ENCODE measurements at places on chromosomes 13 and 19.

DNA sequence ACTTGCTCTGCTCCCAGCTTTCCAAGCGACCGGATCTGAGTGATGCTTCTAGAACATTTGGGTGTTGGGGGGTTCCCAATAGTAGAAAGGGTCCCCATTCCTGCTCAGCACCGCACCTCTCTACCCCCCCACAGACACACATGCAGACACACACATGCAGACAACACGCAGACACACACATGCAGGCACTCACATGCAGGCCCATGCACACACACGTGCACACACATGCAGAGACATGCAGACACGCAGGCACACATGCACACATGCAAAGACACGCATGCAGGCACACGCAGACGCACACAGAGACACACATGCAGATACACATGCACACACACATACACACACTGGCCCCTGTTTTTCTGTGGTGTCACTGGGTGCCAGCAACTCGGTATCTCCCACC lies 23.8 kb downstream of the ONECUT3 start:
- DNase-seq = no peak

GRCh38 chr13:24905242-24905641 lies 141.3 kb downstream of the RNF17 start:
- no peak for DNase-seq

DNA sequence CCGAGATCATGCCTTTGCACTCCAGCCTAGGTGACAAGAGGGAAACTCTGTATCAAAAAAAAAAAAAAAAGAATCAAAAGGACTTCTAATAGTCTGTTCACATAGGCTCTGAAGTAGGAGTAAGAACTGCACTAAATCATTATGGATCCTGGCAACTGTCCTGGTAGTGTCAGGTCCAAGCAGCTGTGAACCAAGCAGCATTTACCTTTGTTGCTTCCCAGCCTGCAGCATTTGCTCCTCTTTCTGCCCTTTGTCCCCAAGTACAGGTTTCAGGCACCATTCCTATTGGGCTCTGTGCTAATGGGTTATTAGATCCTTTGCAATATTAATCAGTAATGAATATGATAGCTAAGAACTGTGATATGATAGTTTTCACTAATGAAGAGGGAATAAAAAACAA lies 77.4 kb upstream of the NBEA start:
- no peak for DNase-seq

DNA sequence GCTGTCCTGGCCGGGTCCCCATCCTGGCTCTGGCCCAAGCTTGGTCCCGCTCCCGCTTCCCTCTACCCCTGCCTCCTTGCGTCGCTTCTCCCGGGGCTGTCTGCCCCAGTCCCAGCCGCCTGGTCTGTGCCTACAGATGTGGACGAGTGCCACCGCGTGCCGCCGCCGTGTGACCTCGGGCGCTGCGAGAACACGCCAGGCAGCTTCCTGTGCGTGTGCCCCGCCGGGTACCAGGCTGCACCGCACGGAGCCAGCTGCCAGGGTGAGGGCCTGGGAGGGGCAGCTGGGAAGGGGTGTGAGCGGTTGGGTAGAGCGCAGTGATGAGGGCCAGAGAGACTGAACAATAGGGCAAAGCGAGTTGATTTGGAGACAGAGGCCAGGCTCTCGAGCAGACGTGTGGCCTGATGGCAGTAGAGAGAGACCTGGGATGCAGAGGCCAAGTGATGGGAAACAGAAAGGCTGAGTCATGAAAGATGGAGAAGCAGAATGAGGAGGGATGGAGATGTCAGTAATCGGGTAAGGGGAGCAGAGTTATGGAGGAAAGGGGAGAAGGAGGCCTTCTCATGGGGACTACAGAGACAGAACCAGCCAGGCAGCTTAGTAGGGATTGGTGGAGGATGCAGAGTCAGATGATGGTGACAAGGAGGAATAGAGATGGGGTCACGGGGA lies 9.4 kb downstream of the LTBP4 start:
- peak; percentile 36 for DNase-seq

- no peak for DNase-seq
Measured at GRCh38 chr13:82501834-82502233, 1380.4 kb downstream of the SLITRK1 start.

DNA sequence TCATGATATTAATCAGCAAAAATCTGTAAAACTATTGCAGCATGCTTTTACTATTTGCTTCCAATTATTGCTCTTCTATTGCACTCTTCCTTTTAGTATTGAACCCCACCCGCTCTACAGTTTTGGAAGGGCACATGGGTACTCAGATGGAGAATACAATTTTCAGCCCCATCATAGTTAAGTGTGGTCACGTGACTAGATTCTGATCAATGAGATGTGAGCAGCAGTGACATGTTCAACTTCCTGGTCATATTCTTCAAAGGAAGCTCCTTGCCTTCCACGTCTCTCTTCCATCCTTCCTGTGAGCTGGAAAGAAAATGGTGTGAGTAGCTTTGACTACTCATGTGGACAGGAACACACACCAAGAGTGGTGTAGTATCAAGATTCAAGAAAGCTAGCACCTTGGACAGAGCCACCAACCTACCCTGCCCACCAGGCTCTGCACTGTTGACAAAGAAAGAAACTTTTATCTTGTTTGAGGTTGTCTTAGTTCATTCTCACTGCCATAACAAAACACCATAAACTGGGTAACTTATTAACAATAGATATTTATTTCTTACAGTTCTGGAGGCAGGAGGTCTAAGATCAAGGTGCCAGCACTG lies 3.8 kb upstream of the FGF14 start:
- no peak for DNase-seq

GRCh38 chr19:1860042-1860775 lies 3.2 kb downstream of the KLF16 start:
- peak; percentile 48 for DNase-seq

- no peak for DNase-seq
Measured at GRCh38 chr13:36377826-36378468, 31.8 kb upstream of the SPART start.

DNA sequence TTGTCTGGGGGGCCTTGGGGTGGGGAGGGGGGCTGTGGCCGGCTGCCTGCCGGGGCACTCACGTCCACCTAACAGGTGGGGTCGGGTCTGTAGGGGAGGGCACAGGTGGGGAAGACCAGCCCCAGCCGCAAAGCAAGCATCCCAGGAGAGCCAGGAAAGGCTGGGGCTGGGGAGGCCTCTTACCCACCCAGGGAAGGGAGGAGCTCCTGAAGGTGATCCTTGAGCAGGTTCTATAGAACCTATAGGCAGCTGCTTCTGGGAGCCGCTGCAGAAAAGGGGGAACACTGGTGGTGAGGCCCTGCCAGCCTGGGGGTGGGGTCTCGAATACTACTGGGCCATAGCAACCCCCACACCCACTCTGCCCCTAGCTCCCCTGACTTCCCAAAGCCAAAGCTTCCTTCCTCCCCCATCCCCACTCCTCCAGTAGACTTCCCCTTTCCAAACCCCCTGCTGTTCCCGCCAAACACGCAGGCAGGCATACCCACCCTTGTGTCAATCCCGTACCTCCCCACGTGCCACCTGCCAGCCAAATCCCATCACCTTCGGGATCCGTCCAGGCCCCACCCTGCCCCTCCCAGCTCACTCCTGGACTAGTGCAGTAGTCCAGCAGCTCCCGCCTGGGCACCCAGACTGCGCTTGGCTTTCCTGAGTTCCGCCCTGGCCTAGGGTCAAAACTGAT lies 5.6 kb downstream of the KLF16 start:
- no peak for DNase-seq

GRCh38 chr13:57633950-57634838 lies 2.6 kb downstream of the PCDH17 start:
- no peak for DNase-seq

GRCh38 chr19:29671393-29672160 lies 6.3 kb downstream of the PLEKHF1 start:
- peak; percentile 18 for DNase-seq

DNA sequence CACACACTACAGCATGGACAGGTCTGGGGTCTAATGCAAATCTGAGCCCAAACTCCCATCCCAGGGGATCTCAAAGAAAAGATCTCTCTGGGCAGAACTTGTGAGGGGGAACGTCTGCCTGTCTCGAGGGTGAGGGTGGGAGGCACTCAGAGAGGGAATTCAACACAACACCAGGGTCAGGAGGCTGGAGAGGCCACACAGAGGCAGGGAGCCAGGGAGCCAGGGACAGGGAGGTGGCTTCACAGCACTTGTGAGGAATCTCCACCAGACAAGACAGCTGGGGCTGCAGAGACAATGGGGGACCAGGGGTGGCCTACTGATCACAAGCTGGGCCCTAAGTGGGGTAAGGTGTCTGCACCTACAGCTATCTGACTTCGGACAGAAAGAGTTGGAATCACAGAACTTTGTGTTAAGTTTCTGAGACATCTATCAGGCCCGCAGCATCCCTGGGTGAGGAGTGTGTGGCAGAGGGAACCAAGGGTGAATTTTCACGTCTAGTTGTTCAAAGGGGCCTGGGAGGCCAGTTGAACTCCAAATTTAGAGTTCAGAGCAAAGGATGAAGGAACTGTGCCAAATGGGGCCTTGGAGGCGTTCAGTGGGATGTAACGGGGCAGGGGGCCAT lies 12.7 kb upstream of the AKAP8L start:
- DNase-seq = no peak

- DNase-seq = no peak
Measured at GRCh38 chr13:25001476-25002206, 94.3 kb upstream of the PABPC3 start.

- DNase-seq = no peak
Measured at GRCh38 chr19:17540174-17540573, 15.3 kb upstream of the COLGALT1 start.

GRCh38 chr13:100541897-100542825 lies 46.4 kb downstream of the GGACT start:
- no peak for DNase-seq

DNA sequence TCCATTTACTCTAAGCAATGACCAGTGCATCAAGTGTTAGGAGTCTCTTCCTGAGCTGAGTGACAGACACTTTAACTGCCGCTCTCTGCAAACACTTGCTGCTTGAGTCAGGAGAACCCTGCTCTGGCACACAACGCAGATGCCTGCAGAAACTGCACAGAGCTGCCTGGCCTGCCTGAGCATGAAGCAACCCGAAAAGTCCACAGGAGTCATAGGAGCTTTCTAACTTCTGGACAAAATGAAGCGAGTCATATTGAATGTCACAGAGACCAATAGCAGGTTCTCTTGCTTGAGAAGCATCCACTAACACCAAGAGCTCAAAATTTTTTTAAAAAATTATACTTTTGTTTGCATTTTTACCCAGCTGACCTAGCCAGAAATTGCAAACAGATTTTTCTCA lies 232.4 kb downstream of the LHFPL6 start:
- no peak for DNase-seq

DNA sequence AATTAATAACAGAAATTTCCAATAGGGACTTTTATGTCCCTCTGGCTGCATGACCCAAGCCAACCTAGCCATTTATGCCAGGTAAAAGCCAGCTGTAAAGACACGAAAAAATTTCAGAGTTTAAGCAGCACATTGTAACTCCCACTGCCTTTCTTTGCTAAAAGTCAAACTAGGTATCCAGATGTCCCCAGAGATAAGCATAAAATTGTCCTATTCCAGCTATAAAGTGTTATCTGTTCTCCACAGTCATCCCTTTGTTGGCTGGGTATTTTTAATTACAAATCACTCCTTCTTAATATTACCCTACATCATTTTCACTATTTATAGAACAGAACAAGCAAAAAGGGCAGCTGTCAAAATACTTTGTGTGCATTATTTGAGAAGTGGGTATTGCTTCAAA lies 3.2 kb upstream of the ZNF154 start:
- no peak for DNase-seq

DNA sequence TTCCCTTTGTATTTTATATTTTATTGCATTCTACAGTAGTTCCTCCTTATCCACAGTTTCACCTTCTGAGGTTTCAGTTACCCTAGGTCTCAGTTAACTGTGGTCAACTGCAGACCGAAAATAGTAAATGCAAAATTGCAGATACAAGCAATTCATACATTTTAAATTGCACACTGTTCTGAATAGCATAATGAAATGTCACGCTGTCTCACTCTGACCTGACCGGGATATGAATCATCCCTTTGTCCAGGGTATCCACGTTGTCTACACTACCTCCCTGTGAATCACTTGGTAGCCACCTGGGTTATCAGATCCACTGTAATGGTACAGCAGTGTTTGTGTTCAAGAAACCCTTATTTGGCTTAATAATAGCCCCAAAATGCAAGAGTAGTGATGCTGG lies 325.0 kb downstream of the DNAJC15 start:
- DNase-seq = no peak

GRCh38 chr13:51275101-51275500 lies 52.9 kb downstream of the FAM124A start:
- DNase-seq = no peak

DNA sequence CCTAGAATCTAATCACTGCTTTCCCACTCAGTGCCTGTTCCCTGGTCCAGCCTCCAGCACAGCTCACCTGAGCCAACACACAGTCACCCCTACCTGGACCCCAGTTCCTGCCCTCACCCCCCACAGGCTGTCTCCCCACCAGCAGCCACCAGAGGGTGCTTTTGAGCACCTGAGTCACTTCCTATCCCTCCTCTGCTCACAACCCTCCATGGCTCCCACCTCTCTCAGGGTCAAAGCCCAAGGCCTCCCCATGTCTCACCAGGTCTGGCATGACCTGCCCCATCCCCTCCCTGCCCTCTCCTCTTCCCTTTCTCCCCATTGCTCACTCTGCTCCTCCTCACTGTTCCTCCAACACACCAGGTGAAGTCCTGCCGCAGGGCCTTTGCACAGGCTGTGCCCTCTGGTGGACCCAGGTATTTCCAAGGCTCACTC lies 7.1 kb upstream of the DPP9 start:
- DNase-seq = no peak

GRCh38 chr13:70795484-70795883 lies 687.2 kb upstream of the KLHL1 start:
- DNase-seq = no peak

- no peak for DNase-seq
Measured at GRCh38 chr13:97506511-97506910, 72.5 kb downstream of the RAP2A start.

DNA sequence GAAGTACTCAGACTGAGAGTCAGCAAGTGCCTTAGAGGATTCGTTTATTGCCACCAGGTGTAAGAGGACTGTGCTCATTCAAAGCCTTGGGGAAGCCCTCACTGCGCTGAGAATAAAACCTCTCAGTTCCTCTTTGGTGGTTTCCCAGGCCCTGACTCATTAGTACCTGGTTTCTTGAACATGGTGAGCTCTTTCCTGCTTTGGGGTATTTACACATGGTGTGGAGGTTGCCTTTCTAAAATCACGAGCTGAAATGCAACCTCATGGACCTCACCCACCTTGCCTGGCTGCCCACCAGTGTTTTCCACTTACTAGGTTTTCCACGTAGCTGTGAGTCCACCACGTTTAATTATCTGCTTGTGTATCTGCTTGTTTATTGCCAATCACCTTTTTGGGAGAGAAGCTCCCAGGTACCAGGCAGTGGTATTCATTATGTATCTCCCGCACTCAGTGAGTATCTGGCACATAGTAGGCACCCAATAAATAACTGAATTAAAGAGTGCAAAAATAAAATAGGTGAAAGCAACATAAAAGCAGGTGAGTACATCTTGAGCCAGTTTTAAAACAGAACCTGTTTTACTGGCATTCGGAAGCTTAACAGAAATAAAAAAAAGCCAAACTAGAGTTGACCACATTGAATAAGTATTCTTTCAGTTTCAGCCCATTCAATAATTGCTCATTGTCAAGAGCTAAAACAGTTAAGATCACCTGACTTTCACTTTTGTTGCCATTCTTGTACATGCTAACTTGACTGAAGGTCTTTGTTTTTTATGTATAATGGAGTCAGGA lies 533.0 kb downstream of the MYO16 start:
- no peak for DNase-seq
